Sigmoid colon (tissue), 7 donors: ENCODE measurements at places on chromosomes 5 and 9. TPM values are rescaled to one million over a fixed set of nuclear protein-coding genes. Genes with fewer than 3 reads are reported as not detected.

Gene FOXD4
- not detected for polyA plus RNA-seq

Gene MPDZ
- polyA plus RNA-seq = 4.0 TPM

Gene PCDH12
- 0.69 TPM for polyA plus RNA-seq

Gene FOXI1
- 0.06 TPM for polyA plus RNA-seq

Gene NMUR2
- not detected for polyA plus RNA-seq

- no peaks in the 10 kb centered on the region for H3K36me3 ChIP-seq
- no peak overlapping the region for H3K27ac ChIP-seq
- no peaks in the 10 kb centered on the region for H3K4me1 ChIP-seq
- no peak overlapping the region for H3K4me3 ChIP-seq
- H3K27me3 ChIP-seq = no peaks in the 10 kb centered on the region
Measured at GRCh38 chr5:130624805-130625204, 540.3 kb downstream of the HINT1 start.

DNA sequence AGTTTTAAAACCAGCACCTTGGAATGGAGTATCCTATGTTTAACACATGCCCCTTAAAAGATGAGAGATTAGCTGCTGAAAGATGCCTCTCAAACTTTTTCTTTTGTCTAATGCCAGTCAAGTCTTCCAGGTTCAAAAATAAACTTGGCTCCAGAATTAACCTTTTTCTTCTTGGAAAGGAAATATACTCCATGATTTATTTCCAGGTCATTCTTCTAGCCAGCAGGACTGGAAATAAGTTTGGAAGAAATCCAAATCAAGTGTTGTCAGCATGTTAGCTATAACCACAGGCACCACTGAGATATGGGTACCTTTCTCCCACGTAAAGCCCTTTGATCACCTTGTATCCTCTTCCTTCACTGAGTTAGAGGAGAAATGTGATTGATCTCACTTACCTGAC, 56.1 kb downstream of the NLN start:
- no peaks in the 10 kb centered on the region for H3K4me1 ChIP-seq
- H3K27ac ChIP-seq = no peak overlapping the region
- DNase-seq = no peak
- H3K4me3 ChIP-seq = no peak overlapping the region
- no peaks in the 10 kb centered on the region for H3K36me3 ChIP-seq

DNA sequence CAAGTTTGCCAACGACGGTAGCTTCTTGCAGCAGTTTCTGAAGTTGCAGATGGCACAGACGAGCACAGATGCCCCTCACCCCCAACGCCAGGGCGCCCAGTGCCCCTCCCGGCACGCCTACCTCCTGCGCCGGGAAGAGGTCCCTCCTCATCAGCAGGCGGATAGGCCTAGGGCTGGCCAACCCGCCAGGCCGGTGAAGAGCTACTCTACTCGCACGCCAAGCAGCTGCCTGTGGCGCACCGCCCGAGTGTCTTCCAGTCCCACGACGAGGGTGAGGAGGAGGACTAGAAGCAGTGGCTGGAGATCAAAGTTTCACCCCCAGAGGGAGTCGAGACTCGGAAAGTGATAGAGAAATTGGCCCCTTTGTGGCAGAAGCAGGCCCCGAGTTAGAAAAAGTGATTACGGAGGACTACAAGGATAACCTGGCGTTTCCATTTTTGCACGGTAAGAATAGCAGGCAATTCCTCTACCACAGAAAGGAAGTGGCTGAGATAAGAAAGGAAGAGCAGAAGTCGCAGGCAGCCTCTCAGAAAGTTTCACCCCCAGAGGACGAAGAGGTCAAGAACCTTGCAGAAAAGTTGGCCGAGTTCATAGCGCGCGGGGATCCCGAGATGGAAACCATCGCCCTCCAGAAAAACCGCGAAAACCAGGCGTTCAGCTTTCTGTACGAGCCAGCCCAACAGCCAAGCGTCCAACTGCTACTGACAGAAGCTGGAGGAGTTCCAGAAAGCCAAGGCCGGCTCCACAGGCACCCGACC, 170.4 kb downstream of the HINT1 start:
- H3K36me3 ChIP-seq = no peaks in the 10 kb centered on the region
- no peak overlapping the region for H3K4me3 ChIP-seq
- DNase-seq = no peak
- H3K27ac ChIP-seq = no peak overlapping the region

GRCh38 chr5:62729675-62730074, 151.1 kb downstream of the LRRC70 start:
- no peaks in the 10 kb centered on the region for H3K27me3 ChIP-seq
- no peaks in the 10 kb centered on the region for H3K36me3 ChIP-seq
- no peak overlapping the region for H3K27ac ChIP-seq
- H3K4me3 ChIP-seq = no peak overlapping the region
- no peaks in the 10 kb centered on the region for H3K4me1 ChIP-seq

GRCh38 chr5:39730006-39730405, 305.2 kb upstream of the DAB2 start:
- DNase-seq = no peak
- no peaks in the 10 kb centered on the region for H3K36me3 ChIP-seq
- no peaks in the 10 kb centered on the region for H3K4me1 ChIP-seq
- H3K27me3 ChIP-seq = no peaks in the 10 kb centered on the region
- H3K4me3 ChIP-seq = no peak overlapping the region

GRCh38 chr5:107499237-107499636, 171.5 kb downstream of the EFNA5 start:
- no peaks in the 10 kb centered on the region for H3K4me1 ChIP-seq
- no peaks in the 10 kb centered on the region for H3K27me3 ChIP-seq
- no peaks in the 10 kb centered on the region for H3K36me3 ChIP-seq

GRCh38 chr5:37738057-37738691, 101.7 kb downstream of the GDNF start:
- no peak for DNase-seq
- H3K36me3 ChIP-seq = no peaks in the 10 kb centered on the region
- H3K27me3 ChIP-seq = no peaks in the 10 kb centered on the region
- H3K4me3 ChIP-seq = no peak overlapping the region

- no peak for DNase-seq
- no peak overlapping the region for H3K4me3 ChIP-seq
- no peak overlapping the region for H3K27ac ChIP-seq
- H3K27me3 ChIP-seq = no peaks in the 10 kb centered on the region
- no peaks in the 10 kb centered on the region for H3K36me3 ChIP-seq
Measured at GRCh38 chr5:116651653-116652052, 77.0 kb upstream of the SEMA6A start.

DNA sequence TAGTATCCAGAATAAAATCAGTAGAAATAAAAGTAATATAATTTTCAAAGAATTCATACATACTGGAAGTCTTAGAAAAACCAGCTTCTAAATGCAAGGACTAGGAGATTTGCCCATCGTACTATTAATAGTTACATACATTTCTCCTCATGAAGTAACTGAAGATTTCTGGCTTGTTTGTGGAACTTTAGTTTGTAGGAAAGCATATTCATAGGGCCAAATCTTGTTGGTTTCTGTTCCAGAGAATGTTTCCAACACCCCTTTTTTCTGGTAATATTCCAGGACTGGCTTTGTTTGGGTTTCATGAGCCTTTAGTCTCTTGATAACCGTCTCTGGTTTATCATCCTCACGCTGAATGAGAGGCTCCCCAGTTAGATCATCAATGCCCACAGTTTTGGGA, 66.3 kb upstream of the TJP2 start:
- H3K27ac ChIP-seq = no peak overlapping the region
- H3K4me1 ChIP-seq = no peaks in the 10 kb centered on the region
- DNase-seq = no peak
- H3K36me3 ChIP-seq = no peaks in the 10 kb centered on the region
- no peaks in the 10 kb centered on the region for H3K27me3 ChIP-seq

GRCh38 chr9:16450578-16450977, 419.9 kb downstream of the BNC2 start:
- DNase-seq = no peak
- H3K27ac ChIP-seq = no peak overlapping the region
- H3K4me3 ChIP-seq = no peak overlapping the region
- H3K36me3 ChIP-seq = no peaks in the 10 kb centered on the region

GRCh38 chr5:1431021-1431811, 14.0 kb downstream of the SLC6A3 start:
- peak; percentile 60 for DNase-seq
- H3K27me3 ChIP-seq = no peaks in the 10 kb centered on the region

DNA sequence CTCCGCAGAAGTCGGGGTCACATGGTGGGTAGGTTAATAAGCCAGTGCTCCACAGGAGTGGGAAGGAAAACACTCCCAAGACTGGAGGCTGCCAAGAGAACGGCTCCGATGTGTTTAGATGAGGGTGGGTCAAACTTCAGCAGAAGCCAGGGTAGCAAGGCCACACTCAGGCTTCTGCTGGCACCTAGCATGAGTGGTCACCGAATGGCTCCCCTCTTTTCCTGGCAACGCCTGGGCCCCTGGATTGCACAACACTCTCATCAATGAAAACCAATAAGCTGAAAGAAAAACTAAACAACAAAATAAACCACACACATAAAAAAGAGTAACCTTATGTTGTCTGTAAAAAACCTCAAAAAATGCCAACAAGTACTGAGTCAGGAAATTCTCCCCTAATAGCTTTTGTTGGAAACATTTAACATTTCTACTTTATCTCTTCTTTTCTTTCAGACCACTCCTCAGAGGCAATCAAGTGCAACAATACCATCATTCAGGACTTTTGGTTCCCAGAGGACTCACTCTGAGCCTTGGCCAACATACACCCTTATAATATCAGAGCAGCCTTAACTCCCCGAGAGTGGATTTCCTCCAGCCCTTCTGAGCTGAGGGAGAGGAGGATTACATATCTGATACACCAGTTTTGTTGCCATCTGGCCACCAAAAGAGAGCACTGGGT, 279.9 kb downstream of the ENC1 start:
- H3K27ac ChIP-seq = no peak overlapping the region
- H3K4me3 ChIP-seq = no peak overlapping the region
- no peak for DNase-seq
- no peaks in the 10 kb centered on the region for H3K4me1 ChIP-seq
- H3K27me3 ChIP-seq = no peaks in the 10 kb centered on the region

DNA sequence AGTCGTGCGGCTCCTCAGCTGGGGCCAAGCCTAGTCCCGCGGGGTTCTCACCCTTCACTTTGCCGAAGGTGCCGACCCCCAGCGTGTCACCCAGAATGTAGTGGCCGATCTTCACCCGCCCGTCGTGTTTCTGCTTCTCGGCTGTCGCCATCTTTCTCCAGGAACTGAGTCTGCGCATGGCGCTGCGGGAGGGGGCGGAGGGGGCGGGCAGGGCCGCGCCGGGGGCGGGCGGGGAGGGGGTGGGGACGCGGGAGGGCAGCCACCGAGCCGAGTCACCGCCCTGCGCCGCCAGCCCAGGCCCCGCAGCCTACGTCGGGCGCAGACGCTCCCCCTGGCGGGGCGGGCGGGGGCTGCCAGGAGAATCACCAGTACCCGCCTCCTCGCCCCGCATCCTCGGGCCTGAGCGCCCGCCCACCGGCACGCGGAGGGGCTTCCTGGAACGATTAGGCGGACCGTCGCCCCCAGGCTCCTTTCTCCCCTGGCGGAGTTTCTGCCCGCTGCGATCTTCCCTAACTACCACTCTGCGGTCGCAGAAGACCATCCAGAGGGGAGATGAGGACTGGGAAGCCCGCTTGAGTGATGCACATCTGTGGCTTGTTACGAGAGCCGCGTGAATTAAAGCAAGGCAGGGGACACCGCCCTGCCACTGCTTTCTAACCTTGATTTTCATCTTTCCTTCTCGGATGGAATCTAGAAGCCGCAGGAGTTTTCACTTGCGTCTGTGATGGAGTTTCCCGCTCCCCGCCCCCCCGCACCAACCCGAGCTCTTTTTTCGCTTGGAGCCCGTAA, at the start of gene PRKAA1:
Gene PRKAA1, minus strand, starts transcription at position 363 of the 789 bp plus-strand sequence. Its CDS starts 185 bp downstream, at position 178.
- H3K36me3 ChIP-seq = no peaks in the 10 kb centered on the region
- H3K4me3 ChIP-seq = peak within 1 kb of the TSS; percentile 97
- H3K4me1 ChIP-seq = no peaks in the 10 kb centered on the region
- DNase-seq = peak; percentile 95

DNA sequence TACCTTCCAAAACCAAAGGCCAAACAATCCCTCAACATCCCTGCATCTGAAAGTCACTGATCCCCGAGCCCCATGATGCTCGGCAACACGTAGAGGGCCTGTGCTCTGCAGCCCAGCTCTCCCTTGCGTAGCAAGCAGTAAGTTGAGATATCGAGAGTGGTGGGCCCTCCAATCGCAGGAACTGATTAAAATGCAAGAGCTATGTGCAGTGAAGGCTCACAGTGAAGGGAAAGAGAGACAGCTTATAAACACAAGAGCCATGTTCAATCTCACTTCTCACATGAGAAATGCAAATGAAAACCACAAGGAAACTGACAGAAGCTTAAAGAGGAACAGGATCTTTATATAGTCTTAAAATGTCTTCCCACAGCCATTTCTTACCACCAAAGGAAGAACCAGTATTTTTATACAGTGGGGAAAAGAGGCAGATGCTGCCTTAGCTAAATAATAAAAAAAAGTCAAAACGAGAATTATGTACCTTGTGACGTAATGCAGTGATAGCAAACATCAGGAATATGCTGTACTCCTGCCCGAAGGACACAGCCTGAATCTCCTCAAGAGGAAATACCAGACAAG, 24.6 kb downstream of the TTF1 start:
- H3K27ac ChIP-seq = no peak overlapping the region
- peaks cover 17% of the 10 kb centered on the region for H3K36me3 ChIP-seq
- H3K27me3 ChIP-seq = no peaks in the 10 kb centered on the region
- H3K4me3 ChIP-seq = no peak overlapping the region

GRCh38 chr9:11128156-11128555, 515.4 kb upstream of the PTPRD start:
- DNase-seq = no peak
- no peak overlapping the region for H3K27ac ChIP-seq
- H3K4me1 ChIP-seq = no peaks in the 10 kb centered on the region
- no peaks in the 10 kb centered on the region for H3K36me3 ChIP-seq

DNA sequence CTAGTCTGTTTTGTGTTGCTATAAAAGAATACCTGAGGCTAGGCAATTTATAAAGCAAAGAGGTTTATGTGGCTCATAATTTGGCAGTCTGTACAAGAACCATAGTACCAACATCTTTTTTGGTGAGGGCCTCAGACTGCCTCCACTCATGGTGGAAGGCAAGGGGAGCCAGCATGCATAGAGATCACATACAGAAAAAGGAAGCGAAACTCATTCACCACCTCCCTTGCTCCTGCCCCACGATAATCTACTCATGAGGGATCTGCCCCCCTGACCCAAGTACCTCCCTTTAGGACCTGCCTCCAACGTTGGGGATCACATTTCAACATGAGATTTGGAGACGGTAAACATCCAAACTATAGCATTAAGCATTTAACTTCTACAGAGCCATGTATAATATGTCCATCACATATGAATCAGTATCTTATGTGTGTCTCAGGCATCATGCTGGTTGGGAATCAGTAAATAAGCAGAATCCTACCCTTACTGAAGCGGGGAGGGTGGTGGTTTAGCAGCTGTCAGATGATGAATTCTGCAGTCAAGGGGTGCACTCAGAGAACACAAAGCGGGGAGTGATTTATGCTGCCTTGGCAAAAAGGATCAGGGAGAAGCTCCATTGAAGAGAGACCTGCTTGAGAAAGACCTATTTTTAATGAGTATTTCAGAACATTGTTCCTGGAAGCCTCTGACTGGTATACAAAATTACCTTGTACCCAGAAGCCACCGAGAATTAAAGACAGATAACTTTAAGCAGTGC, 34.8 kb downstream of the HMGXB3 start:
- DNase-seq = no peak
- H3K27me3 ChIP-seq = no peaks in the 10 kb centered on the region
- H3K4me3 ChIP-seq = no peak overlapping the region
